ENCODE measurements at places on chromosomes 4 and X. TPM values are rescaled to one million over a fixed set of nuclear protein-coding genes. Genes with fewer than 3 reads are reported as not detected.

Gene GYG2
- 9.3 TPM for total RNA-seq

Gene TENM3
- 13.2 TPM for total RNA-seq

Gene SLC10A4
- total RNA-seq, result 0.15 TPM

Gene OPHN1
- 8.3 TPM for total RNA-seq

Gene TXK
- total RNA-seq, result 0.17 TPM

Gene SPANXA2
- total RNA-seq, result not detected

Gene VEGFD
- 2.0 TPM for total RNA-seq

Gene RHOXF2B
- not detected for total RNA-seq

Gene SPANXA1
- total RNA-seq, result not detected

Gene EPGN
- 0.17 TPM for total RNA-seq

Gene ADAMTS3
- 5.1 TPM for total RNA-seq

Gene COL4A6
- total RNA-seq, result 1.5 TPM

Gene ODAPH
- total RNA-seq, result not detected

Gene PIN4
- 15.6 TPM for total RNA-seq

Gene IL21
- not detected for total RNA-seq

Gene DCAF12L1
- under 0.01 TPM for total RNA-seq

Gene HPGD
- 0.33 TPM for total RNA-seq

Gene LDB2
- total RNA-seq, result 177 TPM

Gene POLN
- 5.3 TPM for total RNA-seq

Gene ATXN3L
- not detected for total RNA-seq

Gene F8A3
- 4.9 TPM for total RNA-seq

Gene PIR
- 12.4 TPM for total RNA-seq

Measured in smooth muscle cell of trachea (primary cell).